ENCODE measurements at places on chromosomes 4 and X. TPM values are rescaled to one million over a fixed set of nuclear protein-coding genes. Genes with fewer than 3 reads are reported as not detected.

The NSG1 gene
- 0.80 TPM for total RNA-seq

The FRYL gene
- 33.8 TPM for total RNA-seq

The ADH7 gene
- total RNA-seq = not detected

The XKRX gene
- total RNA-seq = 0.26 TPM

The TRPC5OS gene
- not detected for total RNA-seq

The GPC4 gene
- 3.9 TPM for total RNA-seq

The DUX4 gene
- not detected for total RNA-seq

All from epithelial cell of alveolus of lung (primary cell).